Thyroid gland (tissue), 4 donors: ENCODE measurements at places on chromosomes 2 and 18. TPM values are rescaled to one million over a fixed set of nuclear protein-coding genes. Genes with fewer than 3 reads are reported as not detected.

DNA sequence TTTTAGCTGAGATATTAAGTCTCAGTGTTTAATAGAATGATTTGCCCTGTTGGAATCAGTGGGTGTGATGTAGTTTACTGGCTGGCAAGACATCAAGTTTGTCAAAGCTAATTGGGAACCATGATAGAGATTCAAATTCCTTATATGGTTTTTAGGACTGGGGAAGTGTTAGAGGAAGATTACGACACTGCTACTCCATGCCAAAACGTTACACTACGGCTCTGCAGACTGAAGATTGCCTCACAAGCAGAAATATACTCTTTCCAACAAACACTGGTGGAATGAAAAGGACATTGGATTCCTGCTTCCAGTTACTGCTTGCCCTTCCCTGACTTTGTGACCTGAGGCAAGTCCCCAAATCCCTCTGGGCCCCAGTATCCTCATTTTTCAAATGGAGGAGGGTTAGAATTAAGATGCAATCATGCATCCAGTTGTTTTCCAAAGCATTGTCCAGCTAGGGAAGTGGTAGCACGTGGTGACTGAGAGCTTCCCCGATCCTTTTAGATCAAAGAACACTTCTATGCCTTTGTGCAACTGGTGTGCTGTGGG is 147.6 kb downstream of the CDC42EP3 start:
- no peaks in the 10 kb centered on the region for H3K27me3 ChIP-seq
- DNase-seq = no peak
- H3K36me3 ChIP-seq = no peaks in the 10 kb centered on the region
- H3K4me1 ChIP-seq = no peaks in the 10 kb centered on the region
- H3K4me3 ChIP-seq = no peak overlapping the region
- no peak overlapping the region for H3K27ac ChIP-seq

- H3K27ac ChIP-seq = no peak overlapping the region
- no peaks in the 10 kb centered on the region for H3K27me3 ChIP-seq
- no peaks in the 10 kb centered on the region for H3K4me1 ChIP-seq
- DNase-seq = no peak
- H3K36me3 ChIP-seq = no peaks in the 10 kb centered on the region
Measured at GRCh38 chr2:25692143-25692542, 18.8 kb upstream of the DTNB start.

DNA sequence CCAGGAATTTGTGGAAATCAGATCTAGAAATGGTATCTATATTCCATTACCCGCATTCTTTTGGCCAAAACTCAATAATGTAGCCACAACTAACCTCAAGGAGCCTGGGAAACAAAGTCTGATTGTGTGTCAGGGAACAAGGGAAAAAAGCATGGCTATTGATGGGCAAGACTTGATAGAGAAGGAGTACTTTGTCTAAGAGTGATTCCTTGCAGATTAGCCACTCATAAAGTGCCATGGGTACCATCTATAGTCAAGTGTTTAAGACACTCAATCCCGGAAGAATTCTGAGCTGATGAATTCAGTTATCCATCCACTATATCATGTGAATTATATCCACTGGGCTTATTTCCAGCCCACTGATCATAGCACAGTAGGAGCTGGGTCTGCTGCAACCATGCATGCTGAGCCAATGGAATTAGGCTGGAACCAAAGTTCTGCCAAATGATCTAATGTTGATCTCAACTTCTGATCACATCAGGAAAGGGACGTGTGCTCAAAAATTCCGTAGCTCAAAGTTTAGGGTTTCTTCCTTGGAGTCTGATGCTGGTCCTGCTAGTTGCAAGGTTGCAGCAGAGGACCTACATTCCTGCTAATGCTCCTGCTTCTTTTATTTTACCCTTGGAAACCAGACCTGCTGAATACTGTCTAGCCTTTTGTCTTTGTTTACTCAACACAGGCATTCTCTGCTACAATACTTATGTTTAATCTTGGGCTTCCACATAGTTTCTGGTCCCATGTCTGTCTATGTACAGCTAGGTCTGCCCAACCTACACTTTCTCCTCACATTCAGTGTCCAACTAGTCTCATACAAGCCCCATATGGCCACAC is 629.7 kb downstream of the IRS1 start:
- H3K27ac ChIP-seq = no peak overlapping the region
- no peak for DNase-seq
- H3K36me3 ChIP-seq = no peaks in the 10 kb centered on the region
- H3K4me1 ChIP-seq = no peaks in the 10 kb centered on the region

DNA sequence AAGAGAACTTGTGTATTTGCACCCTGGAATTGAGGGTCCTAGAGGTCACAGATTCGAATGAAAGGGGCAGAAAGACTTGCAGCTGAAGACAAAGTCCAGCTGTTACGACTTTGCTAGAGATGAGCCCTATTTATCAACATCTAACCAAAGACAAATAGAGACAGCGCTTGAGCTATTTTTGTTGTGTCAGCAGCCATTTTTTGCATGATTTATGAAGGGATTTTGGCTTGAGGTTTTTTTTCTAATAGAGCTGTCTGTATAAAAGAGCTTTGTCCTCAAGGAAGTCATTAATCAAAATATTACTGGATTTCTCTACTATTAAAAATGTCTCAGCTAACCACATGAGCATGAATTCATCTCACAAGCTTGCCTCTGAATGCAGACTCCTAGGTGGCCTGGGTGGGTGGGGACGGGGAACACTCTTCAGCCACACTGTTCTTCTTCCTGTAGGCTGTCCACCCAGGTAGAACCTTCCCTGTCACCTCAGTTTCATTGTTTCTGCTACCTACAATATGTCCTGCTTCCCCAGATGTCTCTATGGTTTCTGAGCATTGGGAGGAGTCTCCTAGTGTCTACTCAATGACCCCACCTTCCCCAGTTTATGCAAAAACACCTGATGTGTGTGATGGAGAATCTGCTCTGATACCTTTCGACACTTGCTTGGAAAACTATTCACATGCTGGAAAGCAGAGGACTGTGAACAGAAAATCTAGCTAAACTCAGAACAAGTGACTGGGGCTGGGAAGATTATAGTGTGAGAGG is 7.2 kb upstream of the CD226 start:
- no peak overlapping the region for H3K4me3 ChIP-seq
- no peaks in the 10 kb centered on the region for H3K36me3 ChIP-seq
- no peak overlapping the region for H3K27ac ChIP-seq
- no peaks in the 10 kb centered on the region for H3K27me3 ChIP-seq
- H3K4me1 ChIP-seq = no peaks in the 10 kb centered on the region
- no peak for DNase-seq

DNA sequence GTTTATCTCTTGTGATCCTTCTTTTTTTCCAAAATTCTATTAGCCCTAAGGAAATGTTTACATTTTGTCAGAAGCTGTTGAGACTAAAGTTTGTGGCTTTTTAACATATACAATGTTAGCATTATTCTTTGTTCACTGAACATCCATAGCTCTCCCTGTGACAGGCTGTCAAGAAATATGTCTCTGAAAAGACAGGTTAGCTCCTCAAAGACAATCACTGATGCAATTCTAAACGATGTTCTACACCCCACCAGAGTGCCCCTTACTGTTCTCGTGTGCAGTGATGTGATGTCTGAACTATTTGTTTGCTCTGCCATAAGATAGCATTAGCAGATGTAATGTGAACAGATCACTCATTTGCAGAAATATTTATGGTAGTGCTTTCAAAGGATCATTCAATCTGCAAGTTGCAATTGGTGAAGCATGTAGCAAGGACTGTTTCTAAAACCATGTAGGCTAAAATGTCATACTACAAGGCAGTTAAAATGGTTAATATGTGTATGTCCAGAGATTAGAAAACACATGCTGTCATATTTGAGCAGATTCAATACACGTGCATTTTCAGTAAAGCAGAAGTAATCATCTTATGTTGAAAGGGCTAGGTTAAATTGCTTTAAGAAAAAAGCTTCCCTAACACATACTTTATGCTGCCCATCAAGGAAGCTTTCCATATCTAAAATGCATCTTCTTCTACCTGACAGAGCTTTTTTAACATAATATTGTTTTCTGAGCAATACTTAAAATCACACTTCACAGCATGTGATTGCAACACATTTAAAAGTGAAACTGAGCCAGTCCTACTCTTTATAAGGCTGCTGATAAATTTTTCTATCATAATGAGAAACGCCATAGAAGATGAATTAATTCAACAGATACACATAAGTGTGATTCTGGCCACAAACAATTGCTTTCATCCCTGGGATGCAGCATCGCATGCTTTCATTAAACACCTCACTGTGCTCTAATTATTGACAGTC is 285.7 kb upstream of the UBE2E3 start:
- no peaks in the 10 kb centered on the region for H3K36me3 ChIP-seq
- H3K4me1 ChIP-seq = no peaks in the 10 kb centered on the region
- DNase-seq = no peak
- no peak overlapping the region for H3K27ac ChIP-seq
- no peak overlapping the region for H3K4me3 ChIP-seq

GRCh38 chr2:235300368-235301201 is 193.3 kb upstream of the AGAP1 start:
- peaks cover 6% of the 10 kb centered on the region for H3K4me1 ChIP-seq
- no peaks in the 10 kb centered on the region for H3K27me3 ChIP-seq
- no peak overlapping the region for H3K4me3 ChIP-seq

SKOR2 gene
- not detected for total RNA-seq

ATF2 gene
- 95.2 TPM for total RNA-seq

- no peaks in the 10 kb centered on the region for H3K36me3 ChIP-seq
- H3K27me3 ChIP-seq = no peaks in the 10 kb centered on the region
- no peak overlapping the region for H3K4me3 ChIP-seq
- H3K4me1 ChIP-seq = no peaks in the 10 kb centered on the region
- no peak overlapping the region for H3K27ac ChIP-seq
- no peak for DNase-seq
Measured at GRCh38 chr2:193810533-193810932, 1615.8 kb upstream of the TMEFF2 start.

CROCC2 gene
- total RNA-seq = not detected

DNA sequence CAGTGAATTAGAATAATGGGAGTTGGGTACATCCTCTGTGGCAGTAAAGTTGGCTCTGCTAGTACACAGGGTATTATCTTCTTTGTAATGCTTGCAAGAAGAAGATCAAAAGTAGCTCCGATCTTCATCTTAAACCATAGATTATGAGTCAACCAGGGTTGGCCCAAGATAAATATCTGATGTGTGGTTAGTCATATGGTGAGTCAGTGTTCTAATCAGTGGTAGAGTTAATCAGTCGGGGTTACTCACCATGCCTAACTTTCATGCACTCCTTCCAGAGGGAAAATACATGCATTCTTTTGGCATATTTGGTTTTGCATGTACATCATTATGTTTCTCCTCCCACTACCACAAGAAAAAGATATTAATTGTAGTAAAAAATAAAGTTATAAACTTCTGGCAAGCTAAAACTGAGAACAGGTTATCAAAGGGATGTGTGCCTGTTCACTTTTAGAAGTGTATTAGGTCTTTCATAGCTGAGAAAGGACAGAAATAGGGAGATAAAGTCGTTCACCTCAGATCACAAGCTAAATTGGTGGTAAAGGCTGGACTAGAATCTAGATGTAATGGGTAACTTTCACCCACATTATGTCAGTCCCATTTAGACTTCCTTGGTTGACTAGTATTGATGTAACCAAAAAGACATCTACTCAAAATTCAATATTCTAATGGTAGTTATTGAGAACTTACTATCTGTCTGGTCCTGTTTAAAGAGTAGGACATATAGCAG is 684.4 kb downstream of the IRS1 start:
- H3K27ac ChIP-seq = no peak overlapping the region
- no peaks in the 10 kb centered on the region for H3K27me3 ChIP-seq
- DNase-seq = no peak
- H3K36me3 ChIP-seq = no peaks in the 10 kb centered on the region
- no peak overlapping the region for H3K4me3 ChIP-seq

GPBAR1 gene
- 1.9 TPM for total RNA-seq

GRCh38 chr2:170177950-170178781 is at the start of gene MYO3B:
TSS of gene MYO3B (plus strand) at chr2:170178147. CDS start at chr2:170178288, 141 bp downstream.
- H3K27ac ChIP-seq = peak within 1 kb of the TSS; percentile 81
- H3K4me1 ChIP-seq = peaks cover 24% of the 10 kb centered on the region
- H3K36me3 ChIP-seq = no peaks in the 10 kb centered on the region

CDKL4 gene
- total RNA-seq = 0.81 TPM

GRCh38 chr2:190867832-190868231 is 12.8 kb upstream of the GLS start:
- H3K4me1 ChIP-seq = peaks cover 12% of the 10 kb centered on the region
- H3K27ac ChIP-seq = peak overlapping the region; percentile 33
- no peak for DNase-seq
- no peaks in the 10 kb centered on the region for H3K36me3 ChIP-seq
